Type B pancreatic cell (in vitro differentiated cells): ENCODE measurements at places on chromosomes 2 and 18.
A peak's percentile ranks its signal among the peaks of the same experiment; 100 is the strongest.

DNA sequence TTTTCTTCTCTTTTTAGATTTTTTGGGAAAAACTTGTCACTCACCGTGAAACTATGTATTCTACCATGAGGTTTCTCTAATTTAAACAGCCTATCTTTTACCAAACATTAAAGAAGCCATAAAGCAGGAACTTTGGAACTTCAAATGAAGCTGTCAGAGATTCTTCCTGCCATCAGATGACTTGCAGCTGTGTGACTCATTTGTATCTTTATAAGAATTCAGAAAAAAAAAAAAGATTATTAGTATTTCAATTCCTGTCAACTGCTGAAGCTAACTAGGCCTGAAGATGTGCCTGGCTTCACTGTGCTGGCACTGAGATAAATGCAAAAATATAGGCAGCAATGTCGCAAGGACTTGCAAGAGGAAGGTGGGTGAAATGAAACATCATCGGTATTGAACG, 1399.1 kb upstream of the PIK3C3 start:
- H3K4me1 ChIP-seq = peaks cover 5% of the 10 kb centered on the region
- no peak overlapping the region for H3K4me3 ChIP-seq
- no peaks in the 10 kb centered on the region for H3K27me3 ChIP-seq

DNA sequence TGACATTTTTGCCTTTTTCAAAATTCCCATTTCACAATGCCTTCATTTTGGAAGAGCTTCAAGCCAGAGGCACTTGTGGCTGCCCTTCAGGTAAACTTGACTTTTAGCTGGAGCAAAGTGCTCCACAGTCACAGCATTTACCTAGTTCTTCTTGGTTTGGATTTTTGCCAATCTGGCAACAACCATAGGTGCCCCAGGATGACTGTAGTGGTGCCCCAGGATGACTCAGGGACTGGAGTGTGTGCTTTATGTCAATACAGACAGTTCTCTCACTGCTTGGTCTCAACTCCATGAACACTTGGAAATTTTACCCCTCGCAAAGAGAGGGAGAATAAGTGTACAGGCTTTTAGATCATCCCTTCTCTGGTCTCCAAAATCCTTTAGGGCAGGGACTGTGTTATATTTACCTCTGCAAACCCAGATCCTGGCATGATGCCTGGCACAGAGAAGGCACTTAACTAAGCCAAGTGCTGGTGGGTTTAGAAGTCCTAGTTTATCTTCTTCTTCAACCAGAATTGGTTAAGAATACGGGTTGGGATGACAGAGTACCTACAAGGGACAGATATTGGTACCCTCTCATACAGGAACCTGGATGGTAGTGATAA, 15.3 kb upstream of the PTPN4 start:
- no peaks in the 10 kb centered on the region for H3K36me3 ChIP-seq
- H3K4me1 ChIP-seq = no peaks in the 10 kb centered on the region
- no peak overlapping the region for H3K27ac ChIP-seq
- peaks cover 34% of the 10 kb centered on the region for H3K27me3 ChIP-seq

DNA sequence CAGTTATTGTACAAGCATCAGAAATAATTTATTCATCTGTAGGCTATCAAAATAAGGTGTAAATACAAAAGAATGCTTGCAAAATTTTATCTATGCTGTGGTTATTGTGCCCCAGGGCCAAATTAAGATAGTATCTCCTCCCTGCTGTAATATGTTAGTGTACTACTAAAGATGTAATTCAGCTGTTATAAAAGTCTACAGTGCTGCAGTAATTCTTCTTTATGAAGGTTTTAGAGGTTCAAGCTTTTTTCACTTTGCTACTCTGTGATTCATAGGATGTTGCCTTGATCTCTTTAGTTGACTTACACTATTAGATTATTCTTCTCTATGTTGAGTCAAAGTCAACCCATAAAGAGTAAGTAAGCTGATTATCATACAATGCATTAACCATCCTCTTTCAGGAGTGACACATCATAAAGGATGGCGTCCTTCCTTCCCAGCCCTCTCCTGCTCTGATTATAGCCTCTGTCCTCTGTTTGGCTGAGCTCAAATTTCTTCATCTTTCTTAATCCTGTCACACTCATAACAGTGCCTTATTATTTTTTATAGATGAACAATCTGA, 29.3 kb upstream of the DYNAP start:
- H3K4me1 ChIP-seq = no peaks in the 10 kb centered on the region
- no peak for DNase-seq
- H3K27me3 ChIP-seq = peaks cover 3% of the 10 kb centered on the region
- H3K4me3 ChIP-seq = no peak overlapping the region
- H3K27ac ChIP-seq = no peak overlapping the region

GRCh38 chr18:74861154-74861553, 263.5 kb downstream of the ZNF407 start:
- H3K4me1 ChIP-seq = peaks cover 16% of the 10 kb centered on the region
- H3K27ac ChIP-seq = no peak overlapping the region
- no peaks in the 10 kb centered on the region for H3K27me3 ChIP-seq
- H3K4me3 ChIP-seq = no peak overlapping the region
- no peaks in the 10 kb centered on the region for H3K36me3 ChIP-seq
- no peak for DNase-seq

DNA sequence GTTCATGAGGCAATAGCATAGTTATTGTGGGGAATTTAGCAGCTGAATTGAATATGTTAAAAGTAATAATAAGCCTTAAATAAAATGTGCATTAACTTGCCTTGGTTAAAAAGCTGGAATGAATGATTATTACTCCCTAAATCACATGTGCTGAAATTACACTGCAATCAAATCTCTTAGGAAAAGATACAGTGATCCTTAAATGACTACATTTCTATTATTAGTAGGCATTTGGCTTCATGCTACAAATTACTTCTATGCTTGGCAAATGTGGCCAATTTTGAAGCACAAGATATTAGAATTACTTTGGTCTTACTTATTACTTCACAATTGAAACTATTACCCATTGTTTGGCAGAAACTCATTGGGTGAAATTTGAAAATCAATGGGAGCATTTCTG, 5.4 kb downstream of the RND3 start:
- peaks cover 72% of the 10 kb centered on the region for H3K36me3 ChIP-seq
- peak overlapping the region; percentile 96 for H3K27ac ChIP-seq
- H3K4me3 ChIP-seq = peak overlapping the region; percentile 100
- H3K4me1 ChIP-seq = peaks cover 67% of the 10 kb centered on the region

DNA sequence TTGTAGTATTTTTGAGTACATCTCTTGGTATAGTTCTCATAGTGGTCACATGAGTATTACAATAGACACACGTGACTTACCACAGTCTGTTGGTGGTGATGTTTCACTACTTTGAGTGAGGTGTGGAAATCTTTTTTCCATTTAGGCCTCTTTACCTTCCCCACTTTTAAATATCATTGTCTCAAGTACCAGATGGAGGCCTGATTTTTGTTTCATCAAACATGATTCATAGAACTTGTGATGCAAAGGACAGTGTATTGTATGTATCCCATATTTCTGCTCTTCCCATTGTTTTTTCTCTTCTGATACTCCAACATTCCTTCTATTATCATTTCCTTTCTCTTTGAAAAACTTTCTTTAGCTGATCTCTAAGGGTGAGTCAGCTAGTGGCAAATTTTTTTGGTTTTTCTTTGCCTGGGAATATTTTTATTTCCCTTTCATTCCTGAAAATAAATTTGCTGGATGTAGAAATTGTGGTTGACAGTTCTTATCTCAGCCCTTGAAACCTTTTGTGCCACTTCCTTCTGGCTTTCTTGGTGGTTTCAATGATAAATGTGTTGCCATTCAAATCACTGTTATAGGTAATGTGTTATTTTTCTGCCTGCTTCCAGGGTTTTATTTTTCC, 32.8 kb downstream of the RFX8 start:
- no peaks in the 10 kb centered on the region for H3K36me3 ChIP-seq
- H3K27me3 ChIP-seq = no peaks in the 10 kb centered on the region
- H3K4me1 ChIP-seq = peaks cover 6% of the 10 kb centered on the region
- H3K27ac ChIP-seq = no peak overlapping the region
- DNase-seq = no peak

- peak; percentile 36 for DNase-seq
- H3K27ac ChIP-seq = no peak overlapping the region
- no peaks in the 10 kb centered on the region for H3K36me3 ChIP-seq
These were observed 85.6 kb upstream of the ST3GAL5 start for GRCh38 chr2:85974390-85974789.
